Liver (tissue), 10 donors: ENCODE measurements at places on chromosomes 12 and 14. TPM values are rescaled to one million over a fixed set of nuclear protein-coding genes. Genes with fewer than 3 reads are reported as not detected.

Gene KRT7
- total RNA-seq: 0.37 TPM

Gene WDR20
- 15.3 TPM for total RNA-seq

Gene GDF11
- total RNA-seq: 0.84 TPM

Gene GALC
- 20.8 TPM for total RNA-seq

Gene BCL11B
- 0.23 TPM for total RNA-seq

Gene COL2A1
- total RNA-seq: 321 TPM

Gene SIX4
- 0.93 TPM for total RNA-seq

Gene RFLNA
- not detected for total RNA-seq

Gene SRP54
- total RNA-seq: 113 TPM

Gene PAPLN
- total RNA-seq: 2.8 TPM

Gene STAC3
- total RNA-seq: 0.84 TPM

Gene KCNMB4
- 1.3 TPM for total RNA-seq

Gene KRT6C
- total RNA-seq: 0.61 TPM

Gene KRT75
- not detected for total RNA-seq

Gene SMCO2
- not detected for total RNA-seq

Gene BDKRB1
- not detected for total RNA-seq

Gene FGF23
- total RNA-seq: not detected

Gene NFYB
- total RNA-seq: 14.6 TPM

Gene ADSS1
- 1.8 TPM for total RNA-seq

Gene STX2
- total RNA-seq: 11.6 TPM

Gene CCDC196
- total RNA-seq: 5.4 TPM
